ENCODE measurements at places on chromosomes 7 and 10.

GRCh38 chr10:91088300-91089140, 131.9 kb upstream of the PCGF5 start:
- DNase-seq, result no peak

- no peak for DNase-seq
These were observed 154.4 kb upstream of the MKLN1 start for GRCh38 chr7:131173145-131173890.

DNA sequence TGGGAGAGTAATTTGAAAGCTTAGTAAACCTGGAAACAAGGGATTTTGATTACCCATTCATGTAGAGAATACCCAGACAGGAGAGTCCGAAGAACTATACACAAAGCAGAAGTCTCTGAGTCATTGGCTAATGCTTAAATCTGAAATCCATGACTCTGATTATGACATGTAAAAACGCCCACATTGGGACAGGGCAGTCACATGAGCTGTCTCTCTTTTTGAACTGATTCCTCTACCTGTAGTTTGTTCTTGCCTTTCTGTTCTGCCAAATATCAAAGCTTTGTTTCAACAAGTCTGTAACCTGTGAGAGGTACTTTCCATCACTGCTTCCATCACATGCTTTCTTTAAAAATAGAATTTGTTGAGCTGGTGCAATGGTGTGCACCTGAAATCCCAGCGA, 4.3 kb upstream of the GPNMB start:
- DNase-seq, result no peak

- no peak for DNase-seq
These were observed 79.7 kb downstream of the PTPRN2 start for GRCh38 chr7:158507917-158508316.

GRCh38 chr7:72403458-72404076, 8.6 kb downstream of the CALN1 start:
- DNase-seq, result no peak

Data from stimulated activated CD8-positive, alpha-beta memory T cell treated with anti-CD3 and anti-CD28 coated beads, Interleukin-4, amount 100 ng/mL, for 1 hour (primary cell).